ENCODE measurements at places on chromosomes 2 and 18. TPM values are rescaled to one million over a fixed set of nuclear protein-coding genes. Genes with fewer than 3 reads are reported as not detected.

The ANKRD30B gene
- total RNA-seq = not detected

The CELF4 gene
- total RNA-seq = 0.52 TPM

The REG3A gene
- not detected for total RNA-seq

The PROC gene
- total RNA-seq = not detected

The FAM117B gene
- total RNA-seq = 2.4 TPM

The ASB18 gene
- total RNA-seq = 3.8 TPM

The CAPN10 gene
- total RNA-seq = 51.2 TPM

The FOXD4L1 gene
- total RNA-seq = not detected

The TRIP12 gene
- 194 TPM for total RNA-seq

The PRKCE gene
- total RNA-seq = 14.8 TPM

The ASIC4 gene
- total RNA-seq = not detected

The GPC1 gene
- total RNA-seq = 177 TPM

The SLC16A14 gene
- 4.0 TPM for total RNA-seq

The GYPC gene
- total RNA-seq = 114 TPM

The VAPA gene
- total RNA-seq = 205 TPM

The MOGAT1 gene
- 0.25 TPM for total RNA-seq

The LAMA3 gene
- 3.4 TPM for total RNA-seq

The GALR1 gene
- not detected for total RNA-seq

The AKAIN1 gene
- total RNA-seq = not detected

The IGFBP5 gene
- 156 TPM for total RNA-seq

The PLEKHB2 gene
- total RNA-seq = 34.1 TPM

The CCDC74B gene
- total RNA-seq = 0.64 TPM
